ENCODE measurements at places on chromosomes 2 and 18.

DNA sequence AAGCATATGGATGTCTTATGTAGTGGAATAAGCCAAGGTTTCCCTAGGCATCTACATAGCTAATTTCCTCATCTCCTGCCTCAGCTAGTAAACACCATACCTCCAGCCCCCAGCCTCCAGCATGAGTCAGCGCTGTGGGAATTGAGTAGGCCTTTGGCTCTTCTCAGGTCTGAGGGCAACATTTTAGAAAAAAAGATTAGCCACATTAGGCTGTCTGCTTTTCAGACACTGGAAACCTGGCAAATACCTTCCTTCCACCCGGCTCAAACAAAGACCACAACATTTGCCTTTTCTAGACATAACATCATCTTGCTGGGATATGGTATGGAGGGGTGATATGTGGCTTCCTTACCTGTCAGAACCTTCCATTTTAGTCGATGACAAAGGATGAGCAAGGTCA, 6.1 kb upstream of the CCDC195 start:
- no peak for DNase-seq

DNA sequence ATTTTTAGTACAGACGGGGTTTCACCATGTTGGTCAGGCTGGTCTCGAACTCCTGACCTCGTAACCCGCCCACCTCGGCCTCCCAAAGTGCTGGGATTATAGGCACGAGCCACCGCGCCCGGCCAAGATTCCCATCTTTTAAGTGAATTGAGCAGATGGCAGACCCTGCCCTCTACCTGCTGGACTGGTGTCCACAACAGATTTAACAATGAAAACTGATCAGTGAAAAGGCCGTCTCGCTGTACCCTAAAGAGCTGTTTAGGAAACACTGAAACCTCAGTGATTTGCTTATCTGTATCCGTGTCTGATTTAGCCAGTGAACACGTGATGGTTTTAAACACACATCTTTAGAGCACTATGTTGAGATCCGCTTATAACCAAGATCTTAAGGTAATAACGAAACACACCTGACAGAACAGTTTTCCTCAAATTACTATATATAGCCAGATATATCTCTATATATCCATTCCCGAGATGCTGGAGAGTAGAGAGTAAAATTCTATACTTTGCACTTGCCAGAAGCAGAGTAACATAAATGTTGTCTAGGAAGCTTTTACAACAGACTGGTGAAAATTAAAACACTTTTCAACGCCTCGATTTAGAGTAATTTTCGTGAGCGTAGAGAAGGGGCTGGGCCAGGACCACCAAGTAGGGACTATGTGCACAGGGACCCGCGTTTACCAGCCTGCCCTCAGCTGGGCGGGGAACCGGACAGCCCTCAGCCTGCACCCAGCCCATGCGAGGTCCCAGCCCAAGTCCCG, 594 bp downstream of the FAM161A start:
- DNase-seq: peak; percentile 86

GRCh38 chr18:9334973-9335696, 562 bp downstream of the TWSG1 start:
- DNase-seq: peak; percentile 33

DNA sequence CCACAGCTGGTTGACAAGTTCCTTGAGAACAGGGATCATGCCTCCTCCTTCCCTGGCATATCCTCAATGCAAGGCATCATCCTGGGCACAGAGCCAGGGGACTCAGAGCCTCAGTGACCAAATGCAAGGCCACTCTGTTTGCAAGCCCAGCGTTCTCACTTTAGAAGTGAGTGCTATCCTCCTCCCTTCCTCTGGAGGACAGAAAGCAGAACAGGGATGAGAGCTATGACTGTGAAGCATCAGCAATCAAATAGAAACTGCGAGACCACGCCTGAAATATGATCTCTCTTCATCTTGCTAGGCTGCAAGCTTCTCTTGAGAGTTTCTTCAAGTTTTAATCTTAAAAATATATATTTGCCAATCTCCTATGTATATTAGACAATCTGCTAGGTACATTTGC, 119.8 kb downstream of the LRATD1 start:
- DNase-seq: no peak

DNA sequence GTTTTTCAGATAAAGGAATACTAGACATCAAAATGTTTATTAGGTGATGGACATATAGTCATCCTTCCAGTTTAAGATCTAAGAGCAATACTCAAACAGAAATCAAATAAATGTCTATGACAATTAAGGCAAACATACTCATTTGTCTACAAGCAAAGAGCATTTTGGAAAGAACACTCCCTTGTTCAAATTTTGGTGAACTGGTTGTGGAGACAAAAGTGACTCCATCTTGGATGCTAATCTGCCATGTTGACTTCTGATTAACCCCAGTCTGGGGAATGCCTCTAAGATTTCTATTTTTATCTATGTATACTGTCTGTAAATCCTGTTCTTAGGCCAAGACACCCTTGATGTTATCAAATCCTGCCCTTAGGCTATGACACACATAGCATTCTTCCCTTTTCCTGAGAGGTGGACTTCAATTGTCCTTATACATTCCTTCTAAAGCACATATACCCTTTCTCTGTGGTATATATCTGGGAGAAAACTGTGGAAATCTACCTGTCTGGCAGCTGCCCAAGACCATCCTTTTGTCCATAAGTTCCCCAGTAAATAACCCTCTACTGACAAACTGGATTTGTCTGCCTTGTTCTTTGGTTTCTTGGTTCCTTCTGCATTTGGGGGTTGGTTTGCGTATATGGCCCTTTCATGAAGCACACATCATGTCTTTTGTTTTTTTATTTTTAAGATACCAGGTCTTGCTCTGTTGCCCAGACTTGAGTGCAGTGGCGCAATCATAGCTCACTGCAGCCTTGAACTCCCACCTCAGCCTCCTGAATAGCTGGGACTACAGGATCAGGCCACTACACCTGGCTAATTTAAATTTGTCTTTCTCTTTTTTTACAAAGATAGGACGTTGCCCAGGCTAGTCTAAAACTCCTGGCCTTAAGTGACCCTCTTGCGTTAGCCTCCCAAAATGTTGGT, 12.5 kb upstream of the PLEKHM3 start:
- DNase-seq: no peak
